Body of pancreas (tissue), 4 donors: ENCODE measurements at places on chromosomes 7 and 10. TPM values are rescaled to one million over a fixed set of nuclear protein-coding genes. Genes with fewer than 3 reads are reported as not detected.

Gene PON1
- not detected for total RNA-seq

DNA sequence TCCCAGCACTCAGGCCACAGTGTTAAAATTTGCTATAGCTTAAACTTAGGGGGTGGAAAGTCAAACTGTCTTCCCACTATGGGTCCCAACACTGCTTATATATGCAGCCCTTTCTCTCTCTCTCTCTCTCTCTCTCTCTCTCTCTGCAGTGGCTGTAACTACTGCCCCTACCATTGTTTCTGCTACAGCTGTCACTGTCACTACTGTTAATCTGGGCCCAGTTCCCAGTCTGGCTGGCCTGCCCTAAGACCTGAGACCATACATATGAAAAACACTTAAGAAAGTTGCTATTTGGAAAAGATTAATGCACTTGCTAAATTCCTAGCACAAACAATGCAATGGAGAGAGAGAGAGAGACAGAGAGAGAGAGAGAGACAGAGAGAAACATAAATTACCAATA is 78.6 kb downstream of the THSD7A start:
- no peak overlapping the region for H3K27ac ChIP-seq
- H3K4me3 ChIP-seq, result no peak overlapping the region
- no peaks in the 10 kb centered on the region for H3K4me1 ChIP-seq
- no peaks in the 10 kb centered on the region for H3K36me3 ChIP-seq

Gene NPC1L1
- total RNA-seq, result not detected

Gene SCART1
- total RNA-seq, result 3.9 TPM

DNA sequence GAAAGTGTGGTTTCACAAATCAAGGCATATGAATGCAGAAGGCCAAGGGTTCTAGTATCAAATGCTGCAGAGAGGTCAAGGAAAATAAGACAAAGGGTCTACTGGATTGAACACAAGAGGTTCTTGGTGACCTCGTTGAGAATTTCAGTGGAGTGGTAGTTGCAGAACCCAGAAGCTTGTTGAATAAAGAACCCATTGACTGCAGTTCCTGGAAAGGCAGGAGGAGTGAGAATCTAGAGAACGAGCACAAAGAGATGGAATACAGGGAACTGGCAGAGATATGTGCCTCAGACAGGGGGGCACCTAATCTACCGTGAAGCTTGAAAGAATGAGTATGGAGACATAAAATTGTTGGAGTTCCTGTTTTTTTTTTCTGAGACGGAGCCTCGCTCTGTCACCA is 3.5 kb upstream of the SEPTIN7 start:
- no peak for DNase-seq
- peaks cover 14% of the 10 kb centered on the region for H3K4me1 ChIP-seq
- no peaks in the 10 kb centered on the region for H3K27me3 ChIP-seq
- H3K4me3 ChIP-seq, result no peak overlapping the region

Gene GPR158
- total RNA-seq, result not detected

Gene ACSM6
- total RNA-seq, result 9.6 TPM

- H3K4me3 ChIP-seq, result peak overlapping the region; percentile 39
- DNase-seq, result peak; percentile 36
- peak overlapping the region; percentile 87 for H3K27ac ChIP-seq
- peaks cover 8% of the 10 kb centered on the region for H3K4me1 ChIP-seq
- H3K27me3 ChIP-seq, result no peaks in the 10 kb centered on the region
- H3K36me3 ChIP-seq, result no peaks in the 10 kb centered on the region
These were observed 777 bp downstream of the BICC1 start for GRCh38 chr10:58513188-58514110.

DNA sequence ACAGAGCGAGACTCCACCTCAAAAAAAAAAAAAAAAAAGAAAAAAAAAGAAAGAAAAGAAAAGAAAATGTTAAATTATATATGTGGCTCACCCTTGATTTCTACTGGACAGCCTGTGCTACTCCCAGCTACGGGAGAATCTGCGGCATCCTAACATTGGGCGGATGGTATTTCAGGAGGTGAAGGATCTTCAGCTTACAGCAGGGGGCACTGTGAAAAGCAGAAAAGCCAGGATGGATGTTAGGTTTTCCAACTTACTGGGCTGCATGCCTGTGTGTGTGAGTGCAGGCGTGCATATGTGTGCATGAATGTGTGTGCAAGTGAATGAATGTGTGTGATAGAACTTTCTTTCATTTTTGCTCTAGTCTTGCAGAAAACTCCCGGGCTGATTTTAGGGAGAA is 1066.5 kb downstream of the TYW1 start:
- no peaks in the 10 kb centered on the region for H3K4me1 ChIP-seq
- H3K27ac ChIP-seq, result no peak overlapping the region
- H3K4me3 ChIP-seq, result no peak overlapping the region
- no peaks in the 10 kb centered on the region for H3K27me3 ChIP-seq
- H3K36me3 ChIP-seq, result no peaks in the 10 kb centered on the region

DNA sequence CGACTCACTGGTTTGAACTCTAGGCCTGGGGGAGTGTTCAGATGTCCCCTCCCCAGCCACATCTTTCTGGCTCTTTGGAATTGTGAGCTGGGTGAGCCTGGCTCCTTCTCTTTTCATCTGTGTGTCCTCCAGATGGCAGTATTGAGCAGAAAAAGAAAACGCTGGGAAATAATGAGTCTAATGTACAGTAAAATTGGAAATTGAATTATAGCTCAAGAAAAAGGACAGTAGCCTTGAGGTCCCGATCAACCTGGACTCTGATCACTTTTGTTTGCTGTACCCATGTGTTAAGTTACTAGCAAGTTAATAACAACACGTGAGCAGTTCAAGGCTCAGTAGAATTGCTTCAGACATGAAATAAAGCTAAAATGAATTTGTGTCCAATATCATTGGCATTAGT is 77.9 kb downstream of the SNX10 start:
- peaks cover 31% of the 10 kb centered on the region for H3K4me1 ChIP-seq
- no peak overlapping the region for H3K4me3 ChIP-seq
- H3K36me3 ChIP-seq, result no peaks in the 10 kb centered on the region
- H3K27ac ChIP-seq, result no peak overlapping the region
- no peaks in the 10 kb centered on the region for H3K27me3 ChIP-seq

DNA sequence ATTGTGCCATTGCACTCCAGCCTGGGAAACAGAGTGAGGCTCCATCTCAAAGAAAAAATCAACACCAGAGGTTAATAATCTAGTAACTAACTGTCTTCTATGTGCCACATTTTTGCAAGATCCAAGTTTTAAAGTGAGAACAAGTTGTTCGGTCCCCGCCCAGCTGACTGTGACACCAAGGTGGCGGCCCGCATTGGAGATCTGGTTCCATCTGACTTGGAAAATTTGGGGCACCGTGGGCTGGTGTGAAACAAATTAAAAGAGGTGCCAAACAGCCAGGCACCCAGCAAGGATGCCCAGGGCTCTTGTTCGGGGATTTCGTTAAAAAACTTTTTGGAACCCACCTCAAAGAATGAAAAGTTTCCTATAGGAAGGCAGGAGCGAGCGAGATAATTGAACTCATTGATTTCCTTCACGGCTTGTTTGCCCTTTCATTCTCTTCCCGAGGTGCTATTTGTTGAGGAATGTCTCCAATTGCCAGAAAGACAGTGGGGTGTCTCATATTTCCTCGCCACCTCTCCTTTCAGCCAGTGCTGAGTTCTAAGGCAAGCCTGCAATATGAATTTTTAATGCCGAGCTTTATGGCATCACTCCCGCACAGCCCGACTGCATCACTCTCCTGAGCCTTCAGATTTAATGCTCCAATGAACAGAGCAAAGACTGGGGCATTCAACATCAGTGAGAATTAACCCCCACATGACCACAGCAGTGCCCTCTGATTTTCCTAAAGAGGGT is 156.9 kb upstream of the SH2B2 start:
- H3K27ac ChIP-seq, result no peak overlapping the region
- no peak for DNase-seq
- no peaks in the 10 kb centered on the region for H3K4me1 ChIP-seq
- H3K36me3 ChIP-seq, result no peaks in the 10 kb centered on the region
- no peak overlapping the region for H3K4me3 ChIP-seq
- H3K27me3 ChIP-seq, result no peaks in the 10 kb centered on the region

- H3K4me1 ChIP-seq, result peaks cover 37% of the 10 kb centered on the region
- DNase-seq, result peak; percentile 58
- peak overlapping the region; percentile 23 for H3K4me3 ChIP-seq
- H3K27me3 ChIP-seq, result no peaks in the 10 kb centered on the region
- H3K36me3 ChIP-seq, result no peaks in the 10 kb centered on the region
These were observed 757 bp upstream of the PALS2 start for GRCh38 chr7:24572393-24572996.

DNA sequence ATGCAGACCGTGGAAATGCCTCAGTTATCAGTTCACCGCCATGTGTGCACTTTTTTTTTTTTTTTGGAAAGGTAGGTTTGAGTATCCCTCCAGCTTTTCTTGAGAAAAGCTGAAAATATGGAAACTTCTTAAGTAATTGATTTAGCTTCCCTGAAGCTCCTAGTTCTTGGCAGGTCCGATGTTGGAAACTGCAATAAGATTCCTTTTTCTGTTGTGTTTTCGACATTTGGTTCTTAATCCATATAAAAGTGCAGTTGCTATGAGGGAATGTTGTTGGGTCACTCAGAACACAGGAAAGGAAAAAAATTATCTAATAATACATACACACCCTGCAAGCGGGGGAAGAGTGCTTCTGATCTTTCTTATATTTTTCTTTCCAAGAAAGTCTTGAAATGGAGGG is 665.2 kb downstream of the INHBA start:
- no peak overlapping the region for H3K4me3 ChIP-seq
- DNase-seq, result no peak
- no peaks in the 10 kb centered on the region for H3K27me3 ChIP-seq
- no peaks in the 10 kb centered on the region for H3K36me3 ChIP-seq
- H3K4me1 ChIP-seq, result no peaks in the 10 kb centered on the region
- H3K27ac ChIP-seq, result no peak overlapping the region

GRCh38 chr7:2529161-2530070 is 9.8 kb downstream of the LFNG start:
- H3K27ac ChIP-seq, result peak overlapping the region; percentile 72
- H3K27me3 ChIP-seq, result no peaks in the 10 kb centered on the region
- DNase-seq, result peak; percentile 51
- H3K4me1 ChIP-seq, result peaks cover 73% of the 10 kb centered on the region

Gene HPSE2
- not detected for total RNA-seq

DNA sequence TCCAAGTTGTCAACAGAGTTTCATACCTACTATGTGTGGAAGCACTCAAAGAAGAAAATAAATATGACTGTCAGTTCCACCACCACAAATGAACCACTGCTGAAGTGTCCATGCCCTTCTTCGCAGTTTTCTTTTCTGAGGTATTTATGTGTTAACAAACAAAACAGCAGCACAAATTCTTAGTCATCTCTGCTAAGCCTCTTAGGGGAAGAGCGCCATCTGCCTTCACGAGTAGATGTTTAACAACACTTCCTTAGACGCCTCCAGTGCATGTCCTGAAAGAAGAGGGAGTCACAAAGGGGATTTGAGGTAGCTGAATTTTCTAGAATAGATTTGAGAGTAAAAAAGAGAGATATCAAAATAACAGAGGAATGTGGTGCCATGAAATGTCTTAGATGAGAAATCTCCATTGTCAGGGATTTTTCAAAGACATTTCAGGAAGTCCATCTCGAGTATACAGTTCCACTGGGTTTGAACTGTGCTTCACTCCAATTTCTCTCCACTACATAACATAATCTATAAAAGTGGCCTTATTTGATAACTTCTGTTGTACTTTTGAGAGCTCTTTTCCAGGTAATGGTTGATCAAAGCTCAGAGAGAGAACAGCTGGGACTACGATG is 775.3 kb upstream of the POM121L12 start:
- DNase-seq, result no peak
- no peak overlapping the region for H3K4me3 ChIP-seq
- no peaks in the 10 kb centered on the region for H3K4me1 ChIP-seq
- H3K27me3 ChIP-seq, result no peaks in the 10 kb centered on the region

DNA sequence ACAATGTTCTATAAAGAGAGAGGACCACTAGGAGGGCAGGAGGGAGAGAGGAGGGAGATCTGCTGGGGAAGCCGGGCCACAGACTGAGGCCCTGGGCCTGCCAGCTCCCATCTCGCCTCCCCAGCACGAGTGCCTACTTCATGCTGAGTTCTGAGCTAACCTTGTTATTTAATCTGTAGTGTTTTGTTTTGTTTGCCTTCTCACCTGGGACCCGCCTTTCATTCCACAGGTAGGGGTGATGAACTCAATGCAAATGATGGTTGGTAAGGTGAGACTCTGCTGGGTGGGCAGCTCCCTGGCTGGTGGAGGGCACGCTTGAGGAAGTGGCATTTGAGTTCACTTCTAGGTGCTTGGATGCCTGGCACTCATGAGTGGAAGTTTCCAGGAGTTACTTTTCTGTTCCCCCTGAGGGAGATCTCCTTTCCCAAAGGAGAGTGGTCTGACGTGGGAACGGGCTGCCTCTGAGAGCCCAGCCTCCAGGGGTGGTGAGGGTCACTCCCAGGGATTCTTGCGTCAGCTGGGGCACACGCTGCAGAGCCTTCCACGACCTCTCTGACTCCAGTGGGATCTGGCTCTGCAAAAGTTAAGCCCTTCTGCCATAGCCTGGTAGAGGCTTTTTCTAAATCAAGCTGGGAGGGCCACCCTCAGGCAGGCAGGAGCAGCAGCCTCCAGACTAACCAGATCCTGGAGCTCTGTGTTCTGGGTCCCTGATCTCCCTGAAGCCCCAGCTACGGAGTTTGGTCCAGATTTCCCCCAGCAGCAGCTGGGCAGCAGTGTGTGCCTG is 22.4 kb downstream of the UBTD1 start:
- H3K27me3 ChIP-seq, result no peaks in the 10 kb centered on the region
- no peak overlapping the region for H3K27ac ChIP-seq
- DNase-seq, result no peak
- no peaks in the 10 kb centered on the region for H3K4me1 ChIP-seq
- H3K36me3 ChIP-seq, result no peaks in the 10 kb centered on the region

DNA sequence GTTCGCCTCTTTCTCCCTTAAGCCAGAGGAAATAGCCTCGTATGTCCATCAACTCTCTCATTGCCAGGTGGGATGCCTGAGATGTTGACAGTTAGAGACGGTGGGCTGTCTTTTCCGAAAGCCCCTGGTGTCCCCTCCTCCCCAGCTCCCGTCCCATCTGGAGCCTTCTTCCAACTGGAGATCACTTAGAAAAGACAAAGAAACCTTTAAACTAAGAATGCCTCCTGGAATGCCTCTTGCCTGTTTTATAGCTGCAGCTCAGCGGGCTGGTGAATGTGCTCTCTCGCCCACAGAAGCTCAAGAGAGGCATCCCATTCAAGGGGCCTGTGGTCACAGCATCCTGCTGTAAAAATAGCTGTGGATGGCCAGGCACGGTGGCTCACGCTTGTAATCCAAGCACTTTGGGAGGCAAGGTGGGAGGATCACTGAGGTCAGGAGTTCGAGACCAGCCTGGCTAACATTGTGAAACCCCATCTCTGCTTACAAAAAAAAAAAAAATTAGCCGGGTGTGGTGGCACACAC is 5.2 kb upstream of the MYL10 start:
- no peak for DNase-seq
- no peak overlapping the region for H3K27ac ChIP-seq
- no peaks in the 10 kb centered on the region for H3K36me3 ChIP-seq
- H3K4me3 ChIP-seq, result no peak overlapping the region
- H3K27me3 ChIP-seq, result no peaks in the 10 kb centered on the region

GRCh38 chr10:52818019-52818418 is 45.4 kb upstream of the MBL2 start:
- no peaks in the 10 kb centered on the region for H3K36me3 ChIP-seq
- H3K27me3 ChIP-seq, result no peaks in the 10 kb centered on the region
- no peaks in the 10 kb centered on the region for H3K4me1 ChIP-seq
- H3K4me3 ChIP-seq, result no peak overlapping the region
- H3K27ac ChIP-seq, result no peak overlapping the region

- no peaks in the 10 kb centered on the region for H3K27me3 ChIP-seq
- peaks cover 12% of the 10 kb centered on the region for H3K4me1 ChIP-seq
- H3K4me3 ChIP-seq, result no peak overlapping the region
- no peak overlapping the region for H3K27ac ChIP-seq
- H3K36me3 ChIP-seq, result no peaks in the 10 kb centered on the region
These were observed 64.9 kb downstream of the PAX2 start for GRCh38 chr10:100810091-100810834.

- H3K36me3 ChIP-seq, result peaks cover 3% of the 10 kb centered on the region
- no peak overlapping the region for H3K4me3 ChIP-seq
- H3K27ac ChIP-seq, result no peak overlapping the region
- peaks cover 4% of the 10 kb centered on the region for H3K4me1 ChIP-seq
These were observed 126.6 kb downstream of the SORBS1 start for GRCh38 chr10:95434583-95434982.
